ENCODE measurements at places on chromosomes 3 and 15. TPM values are rescaled to one million over a fixed set of nuclear protein-coding genes. Genes with fewer than 3 reads are reported as not detected.

Gene KIF7
- total RNA-seq = 1.3 TPM

Gene LRRFIP2
- total RNA-seq = 71.1 TPM

DNA sequence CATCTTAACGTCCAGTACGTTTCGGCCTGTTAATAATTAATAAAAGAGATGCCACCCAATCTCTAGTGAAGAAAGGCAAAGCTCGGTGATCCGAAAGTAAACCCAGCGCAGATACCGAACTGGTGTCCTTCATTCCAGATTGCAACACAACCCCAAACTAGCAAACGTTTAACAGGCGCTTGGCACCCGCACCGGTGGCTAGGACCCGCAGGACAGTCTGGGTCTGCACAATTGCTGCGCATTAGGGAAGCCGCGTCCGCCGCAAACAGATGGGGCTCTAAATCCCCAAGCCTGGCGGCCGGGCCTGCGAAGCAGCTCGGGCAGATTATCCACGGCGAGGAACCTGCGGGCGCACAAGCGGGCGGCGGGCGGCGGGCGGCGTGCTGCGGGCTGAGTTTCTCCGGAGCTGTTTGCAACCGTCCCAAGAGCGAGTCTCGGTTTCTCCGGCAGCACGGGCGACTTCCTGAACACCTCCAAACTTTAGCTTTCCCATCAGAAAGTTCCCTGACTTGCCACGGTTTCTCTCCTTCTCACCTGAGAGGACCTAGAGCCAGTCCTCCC is 112.1 kb upstream of the ICE2 start:
- DNase-seq = no peak

GRCh38 chr3:143849854-143850549 is 1.7 kb upstream of the SLC9A9 start:
- DNase-seq = peak; percentile 55

All from A172 (cell line).